GM23248 (cell line): ENCODE measurements at places on chromosomes 6 and 20. TPM values are rescaled to one million over a fixed set of nuclear protein-coding genes. Genes with fewer than 3 reads are reported as not detected.
A peak's percentile ranks its signal among the peaks of the same experiment; 100 is the strongest.

GRCh38 chr20:10603971-10604864 lies 69.6 kb downstream of the JAG1 start:
- DNase-seq = peak; percentile 90

DNA sequence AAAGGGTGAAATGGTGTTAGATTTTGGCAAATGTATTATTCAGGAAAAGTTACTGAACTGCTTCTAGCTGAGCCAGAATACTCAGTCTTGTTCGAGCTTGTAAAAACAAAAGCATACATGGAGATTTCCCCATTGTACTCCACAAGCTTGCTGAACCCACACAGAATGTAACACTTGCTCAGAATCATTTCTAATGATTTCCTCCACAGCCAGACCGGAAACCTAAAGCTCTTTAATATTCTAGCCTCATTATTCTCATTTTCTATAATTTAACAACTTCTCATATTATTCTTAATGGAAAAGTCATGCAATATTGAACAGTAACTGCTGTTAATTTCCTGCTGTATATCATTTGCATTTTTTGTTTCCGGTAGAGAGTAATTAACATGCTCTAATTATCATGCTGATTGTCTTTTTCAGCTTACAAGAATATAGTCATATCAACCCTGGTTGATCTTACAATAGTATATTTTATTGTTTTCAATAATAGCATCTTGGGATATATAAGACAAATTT lies 1387.5 kb upstream of the EYS start:
- DNase-seq = no peak

DNA sequence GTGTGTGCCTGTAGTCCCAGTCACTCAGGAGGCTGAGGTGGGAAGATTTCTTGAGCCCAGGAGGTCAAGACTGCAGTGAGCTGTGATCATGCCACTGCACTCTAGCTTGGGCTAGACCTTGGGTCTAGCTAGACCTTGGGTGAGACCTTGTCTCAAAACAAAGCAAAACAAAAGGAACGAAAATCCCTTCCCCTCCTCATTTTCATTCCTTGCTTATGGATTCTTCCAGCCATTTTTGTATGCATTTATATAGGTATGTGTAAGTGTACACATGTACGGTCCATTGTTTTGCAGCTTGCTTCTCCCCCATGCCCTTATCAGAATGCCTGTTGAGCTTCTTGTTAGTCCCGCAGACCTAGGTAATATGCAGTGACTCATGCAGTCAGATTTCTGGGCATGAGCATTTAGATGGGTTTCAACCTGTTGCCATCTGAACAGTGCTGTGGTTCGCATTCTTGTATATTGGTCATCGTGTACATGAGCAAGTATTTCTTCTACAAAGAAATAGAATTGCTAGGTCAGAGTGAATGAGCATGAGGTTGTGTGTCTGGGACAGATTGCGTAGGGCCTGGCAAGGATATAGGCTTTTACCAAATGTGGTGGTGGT lies 73.2 kb downstream of the ATRN start:
- DNase-seq = peak; percentile 5

GRCh38 chr6:117227245-117227962 lies 38.0 kb upstream of the VGLL2 start:
- DNase-seq = no peak

DNA sequence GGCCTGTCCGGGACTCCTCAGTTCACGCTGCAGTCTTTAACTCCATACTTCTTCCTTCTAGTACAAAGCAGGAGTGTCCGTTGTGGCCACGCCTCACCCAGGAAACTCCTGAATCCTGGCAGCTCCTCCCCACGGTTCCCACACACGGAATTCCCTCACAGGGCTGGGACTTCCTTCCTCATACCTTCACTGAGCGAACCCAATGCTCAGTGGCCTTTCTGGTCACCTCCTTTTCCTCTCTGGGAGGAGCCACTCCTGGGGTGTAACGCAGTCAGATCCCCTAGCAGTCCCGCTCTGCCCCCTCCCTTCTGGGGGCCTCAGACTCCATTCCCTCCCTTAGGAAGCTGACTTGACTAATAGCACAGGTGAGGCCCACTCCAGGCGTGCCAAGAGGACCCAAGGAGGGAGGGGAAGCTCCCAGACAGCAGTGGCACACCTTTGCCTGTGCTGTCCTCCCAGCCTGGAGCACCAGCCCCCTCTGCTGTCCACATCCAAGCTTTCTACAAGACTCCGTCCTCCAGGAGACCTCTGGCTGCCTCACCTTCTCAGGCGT lies at the start of gene SLC52A3:
SLC52A3 (minus strand) TSS at position 75 of the 553 bp plus-strand sequence. CDS start 2,726 bp downstream, outside the sequence.
- DNase-seq = no peak

GRCh38 chr6:252775-253535 lies 39.3 kb upstream of the DUSP22 start:
- DNase-seq = peak; percentile 24

GRCh38 chr20:16271450-16271849 lies 301.8 kb downstream of the KIF16B start:
- DNase-seq = no peak

GRCh38 chr6:111517965-111518364 lies 34.9 kb upstream of the REV3L start:
- DNase-seq = no peak

DNA sequence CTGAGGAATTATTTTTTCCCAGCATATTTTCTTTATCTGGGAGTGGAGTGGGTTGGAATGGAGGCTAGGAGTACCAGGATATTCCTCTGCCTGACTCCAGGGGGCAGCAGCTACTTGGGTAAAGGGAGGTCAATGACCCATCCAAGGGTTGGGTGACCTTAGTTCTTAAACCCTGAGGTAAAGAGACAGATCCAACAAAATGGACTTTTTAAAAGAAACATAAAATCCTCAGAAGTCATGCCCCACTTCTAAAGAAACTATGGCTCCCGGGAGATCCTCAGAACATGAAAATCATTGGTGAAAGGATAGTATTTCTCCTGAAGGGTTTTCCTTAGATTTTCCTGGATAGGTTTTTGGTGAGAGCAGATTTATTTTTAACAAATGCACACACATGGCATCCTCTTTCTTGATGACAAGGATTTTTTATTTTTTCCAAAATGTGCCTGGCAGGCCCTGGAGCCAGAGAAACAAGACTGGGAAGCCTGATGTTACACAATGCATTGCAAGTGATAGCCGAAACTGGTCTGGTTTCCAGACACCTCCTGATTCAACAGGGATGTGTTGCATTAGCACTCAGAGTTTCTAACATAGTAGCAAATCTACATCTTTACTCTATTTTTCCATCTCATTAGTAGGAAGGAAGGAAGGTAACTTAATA lies 240.9 kb upstream of the BTBD3 start:
- peak; percentile 68 for DNase-seq

RNF5 gene
- total RNA-seq = 48.1 and 48.2 TPM in 2 replicates

CNR1 gene
- not detected in 2 replicates for total RNA-seq

ATP6V1G2 gene
- 0.89 and 1.8 TPM in 2 replicates for total RNA-seq

ZSWIM3 gene
- 4.3 and 5.3 TPM in 2 replicates for total RNA-seq

KLC4 gene
- 15.0 and 32.2 TPM in 2 replicates for total RNA-seq

JAG1 gene
- 4.8 and 8.4 TPM in 2 replicates for total RNA-seq

FLRT3 gene
- 2.3 and 2.4 TPM in 2 replicates for total RNA-seq
